HFFc6 (cell line): ENCODE measurements at places on chromosomes 4 and X. TPM values are rescaled to one million over a fixed set of nuclear protein-coding genes. Genes with fewer than 3 reads are reported as not detected.

- peak; percentile 81 for DNase-seq
These were observed 20.8 kb downstream of the IRF2 start for GRCh38 chr4:184453365-184454160.

DNA sequence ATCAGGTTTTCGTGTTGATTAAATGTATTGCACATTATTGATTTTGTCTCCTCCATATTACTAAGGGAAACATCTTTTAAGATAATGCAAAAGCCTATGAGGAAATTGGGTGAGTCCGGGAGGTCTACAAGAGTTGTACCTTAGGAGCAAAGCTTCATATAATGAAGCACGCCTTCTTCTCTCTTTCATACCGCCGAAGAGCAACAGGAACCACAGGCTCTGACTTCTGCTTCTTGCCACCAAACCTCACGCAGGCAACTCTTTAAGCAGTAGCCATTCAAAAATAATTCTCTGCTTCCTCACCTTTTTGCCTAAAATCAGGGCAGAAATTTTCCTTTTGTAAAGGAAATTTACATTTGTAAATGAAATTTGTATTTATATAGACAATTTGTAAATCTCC, 139.6 kb downstream of the SPRY1 start:
- DNase-seq: no peak

DNA sequence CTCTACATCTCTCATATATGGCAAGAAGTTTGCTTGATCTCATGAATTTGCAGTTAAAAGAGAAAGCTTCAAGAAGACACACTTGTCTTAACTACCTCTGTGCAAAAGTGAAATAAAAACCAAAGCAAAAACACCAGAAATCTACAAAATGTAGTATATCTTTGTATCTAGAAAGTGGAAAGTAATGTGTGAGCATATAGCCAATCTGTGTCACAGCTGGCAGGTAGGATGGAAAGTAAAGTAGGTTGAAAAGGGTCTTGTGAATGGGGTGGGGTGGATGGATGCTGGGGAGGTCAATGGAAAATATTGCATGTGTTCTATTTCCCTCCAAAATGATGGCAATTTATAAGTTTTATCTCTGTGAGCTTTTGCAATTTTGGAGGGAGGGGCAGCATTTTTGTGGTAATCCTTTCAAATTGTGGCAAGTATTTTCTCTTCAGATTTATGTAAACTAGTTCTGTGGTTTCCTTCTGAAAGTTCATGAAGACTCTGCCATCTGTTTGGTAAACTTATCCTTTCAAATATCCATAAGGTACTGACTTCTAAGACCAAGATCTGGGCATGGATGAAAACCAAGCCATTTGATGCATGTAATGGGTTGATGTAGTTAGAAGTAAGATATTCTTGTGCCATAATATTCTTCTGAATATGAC, 215.9 kb upstream of the GIMD1 start:
- no peak for DNase-seq

- DNase-seq: no peak
These were observed 901 bp downstream of the JADE1 start for GRCh38 chr4:128810331-128810870.

GRCh38 chr4:41432881-41433280, 105.1 kb upstream of the LIMCH1 start:
- peak; percentile 35 for DNase-seq

DNA sequence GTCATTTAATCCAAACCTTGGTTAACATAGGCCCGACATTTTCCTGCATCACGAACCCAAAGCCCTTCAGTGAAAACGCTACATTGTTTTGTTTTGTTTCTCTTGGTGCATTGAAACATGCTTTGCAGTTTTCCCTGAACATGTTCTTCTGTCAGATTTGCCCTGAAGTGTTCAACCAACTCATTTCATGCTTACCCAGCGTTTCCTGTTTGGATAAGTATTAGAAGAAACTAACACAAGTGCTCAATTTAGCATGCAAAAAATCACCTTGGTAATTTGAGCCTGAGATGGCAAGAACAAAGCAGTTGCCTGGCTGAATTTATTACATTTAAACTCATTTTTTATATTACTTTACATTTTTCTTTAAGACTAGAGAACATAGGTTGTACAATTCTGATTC, 160.1 kb upstream of the VCX3A start:
- DNase-seq: no peak

DNA sequence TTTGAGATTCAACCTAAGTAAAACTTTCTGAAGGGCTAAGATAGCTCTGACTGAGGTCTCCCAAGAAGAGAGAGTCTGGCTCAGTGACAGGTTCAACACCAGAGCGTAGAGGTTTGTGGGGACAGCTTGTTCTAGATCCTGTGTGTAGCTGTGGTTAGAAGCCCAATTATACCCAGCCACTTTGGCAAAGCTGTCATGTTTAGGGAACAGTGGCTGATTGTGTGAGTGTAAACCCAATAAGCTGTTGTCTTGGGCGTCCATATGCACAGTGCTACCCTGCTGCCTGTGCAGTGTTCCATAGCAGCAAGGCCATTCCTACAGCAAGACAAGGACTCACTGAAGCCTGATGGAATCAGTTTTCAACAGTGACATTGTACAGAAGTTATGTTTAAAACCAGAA, 11.2 kb upstream of the SCRG1 start:
- DNase-seq: no peak

DNA sequence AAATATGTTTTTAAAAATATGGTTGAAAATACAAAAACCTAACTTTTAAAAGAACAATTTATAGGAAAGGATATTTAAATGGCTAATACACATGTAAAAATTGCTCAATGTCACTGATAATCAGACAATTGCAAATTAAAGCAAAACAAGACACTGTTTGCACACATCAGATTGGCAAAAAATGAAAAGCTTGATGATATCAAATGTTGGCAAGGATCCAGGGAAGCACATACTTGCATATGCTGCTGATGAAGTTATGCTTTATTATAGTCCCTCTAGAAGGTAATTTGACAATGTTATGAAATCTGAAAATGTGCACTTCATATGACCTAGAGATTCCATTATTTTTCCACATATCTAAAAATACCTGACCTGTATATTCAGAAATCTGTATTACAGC, 45.7 kb upstream of the EPGN start:
- no peak for DNase-seq

DNA sequence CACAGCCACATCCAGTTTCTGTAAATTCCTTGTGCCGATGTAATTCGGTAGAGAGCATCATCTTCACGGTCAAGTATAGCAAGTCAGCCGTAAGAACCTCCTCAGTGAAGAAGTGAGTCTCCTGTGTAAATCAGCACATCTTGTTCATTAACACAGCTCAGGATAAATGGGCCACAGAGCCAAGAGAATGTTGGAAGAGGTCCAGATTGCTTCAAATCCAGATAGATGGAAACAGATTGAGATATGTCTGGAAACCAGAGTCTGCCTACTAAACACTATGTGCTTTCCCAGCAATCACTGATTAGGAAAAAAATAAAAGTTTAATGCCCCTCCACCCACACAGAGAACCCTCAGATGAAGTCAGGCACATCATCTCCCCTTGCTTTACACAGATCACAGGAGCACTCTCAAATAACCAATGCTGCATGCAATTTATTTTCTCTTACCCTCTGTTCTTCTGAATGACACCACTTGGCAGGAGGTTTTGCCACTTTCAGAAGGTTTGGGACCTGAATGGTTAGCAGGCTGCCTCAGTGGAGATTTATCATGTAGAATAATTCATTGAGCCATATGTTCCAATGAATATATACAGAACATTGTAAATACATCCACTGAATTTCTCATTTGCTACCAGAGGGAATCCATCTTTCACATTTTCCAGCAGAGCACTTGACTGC, 357.7 kb downstream of the C4orf33 start:
- DNase-seq: no peak

DNA sequence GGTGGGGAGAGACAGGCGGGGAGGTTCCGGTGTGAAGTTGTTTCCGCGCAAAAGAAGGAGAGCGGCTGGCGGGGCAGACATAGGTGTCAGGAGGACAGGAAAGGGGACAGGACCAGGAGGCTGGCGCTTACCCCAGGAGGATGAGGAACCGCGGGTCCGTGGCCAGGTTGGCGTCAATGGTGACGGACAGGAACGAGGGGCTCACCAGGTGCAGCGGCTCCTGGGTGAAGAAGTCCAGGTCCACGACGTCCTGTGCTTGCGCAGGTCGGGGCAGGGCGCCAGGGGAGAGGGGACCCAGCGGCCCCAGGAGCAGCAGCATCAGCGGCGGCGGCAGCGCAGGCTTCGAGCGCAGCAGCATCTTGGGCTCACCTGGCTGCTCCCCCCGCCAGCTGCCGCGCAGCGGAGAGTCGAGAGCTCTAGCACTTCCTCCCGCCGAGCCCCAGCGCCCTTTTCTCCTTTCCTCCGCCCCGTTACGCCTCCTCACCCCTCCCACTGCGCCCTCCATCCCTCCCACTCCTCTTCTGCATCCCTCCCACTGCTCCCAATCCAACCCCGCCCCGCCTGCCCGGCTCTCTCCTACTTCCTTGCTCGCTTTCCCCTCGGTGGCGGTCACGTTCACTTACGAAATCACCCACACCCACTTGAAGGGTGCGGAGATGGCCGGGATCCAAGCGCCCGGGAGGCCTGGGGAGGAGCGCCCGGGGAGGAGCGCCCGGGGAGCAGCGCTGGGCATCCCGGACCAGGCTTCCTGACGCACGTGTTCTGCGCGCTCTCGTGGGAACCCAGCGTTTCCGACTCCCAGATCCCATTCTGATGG, at the start of gene HPSE:
Gene HPSE, minus strand, starts transcription at position 424 of the 817 bp plus-strand sequence. Its CDS starts 66 bp downstream, at position 358.
- peak; percentile 24 for DNase-seq

GRCh38 chr4:140861359-140862176, 105.4 kb upstream of the TBC1D9 start:
- DNase-seq: peak; percentile 74

- no peak for DNase-seq
These were observed 73.2 kb upstream of the TENM3 start for GRCh38 chr4:182169987-182170386.

- DNase-seq: no peak
These were observed 12.4 kb downstream of the SLC34A2 start for GRCh38 chr4:25667931-25668557.

DNA sequence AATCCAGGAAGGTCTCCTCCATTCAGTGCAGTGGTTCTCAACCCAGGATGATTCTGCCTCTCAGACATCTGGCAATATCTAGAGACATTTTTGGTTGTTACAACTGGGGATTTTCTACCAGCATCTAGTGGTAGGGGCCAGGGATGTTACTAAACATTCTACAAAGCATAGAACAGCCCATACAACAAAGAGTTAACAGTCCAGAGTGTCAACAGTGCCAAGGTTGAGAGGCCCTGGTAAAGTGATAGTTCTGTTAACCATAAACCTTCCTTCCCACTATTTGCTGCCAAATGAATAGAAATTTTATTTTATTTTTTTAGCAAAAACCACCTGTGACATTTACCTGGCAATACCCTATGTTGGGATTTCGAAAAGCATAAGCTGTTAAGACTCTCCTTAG, 92.8 kb upstream of the UCP1 start:
- DNase-seq: no peak

The PDGFRA gene
- total RNA-seq: 25.1 to 87.4 TPM (median 26.1 TPM) in 3 replicates

The STS gene
- total RNA-seq: 12.3 to 15.2 TPM (median 12.6 TPM) in 3 replicates

The IL2 gene
- total RNA-seq: not detected in 3 replicates

The CFAP99 gene
- not detected in 3 replicates for total RNA-seq

The CT45A1 gene
- total RNA-seq: not detected in 3 replicates

The SYP gene
- total RNA-seq: 0.21 to 0.26 TPM (median 0.25 TPM) in 3 replicates

The STAP1 gene
- not detected in 3 replicates for total RNA-seq
